ENCODE measurements at places on chromosomes 1 and 21.

DNA sequence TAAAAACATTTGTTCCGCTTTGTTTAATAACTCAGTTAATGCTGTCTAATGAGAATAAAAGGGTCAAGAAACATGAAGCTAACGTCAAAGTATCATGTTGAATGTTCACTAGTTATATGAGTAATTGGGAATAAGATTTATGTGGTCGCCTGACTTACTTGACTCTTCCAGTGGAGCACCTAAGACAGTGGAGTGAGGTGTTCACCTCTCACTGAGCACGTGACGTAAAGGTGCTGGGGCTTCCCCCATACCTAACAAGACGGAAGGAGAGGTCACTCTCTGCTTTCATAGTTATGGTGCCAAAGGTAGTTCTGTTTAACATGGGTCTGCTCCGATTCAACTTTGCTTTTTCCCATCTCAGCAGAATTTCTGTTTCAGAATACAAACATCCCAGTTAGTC lies 686 bp downstream of the KMO start:
- DNase-seq: peak; percentile 54

DNA sequence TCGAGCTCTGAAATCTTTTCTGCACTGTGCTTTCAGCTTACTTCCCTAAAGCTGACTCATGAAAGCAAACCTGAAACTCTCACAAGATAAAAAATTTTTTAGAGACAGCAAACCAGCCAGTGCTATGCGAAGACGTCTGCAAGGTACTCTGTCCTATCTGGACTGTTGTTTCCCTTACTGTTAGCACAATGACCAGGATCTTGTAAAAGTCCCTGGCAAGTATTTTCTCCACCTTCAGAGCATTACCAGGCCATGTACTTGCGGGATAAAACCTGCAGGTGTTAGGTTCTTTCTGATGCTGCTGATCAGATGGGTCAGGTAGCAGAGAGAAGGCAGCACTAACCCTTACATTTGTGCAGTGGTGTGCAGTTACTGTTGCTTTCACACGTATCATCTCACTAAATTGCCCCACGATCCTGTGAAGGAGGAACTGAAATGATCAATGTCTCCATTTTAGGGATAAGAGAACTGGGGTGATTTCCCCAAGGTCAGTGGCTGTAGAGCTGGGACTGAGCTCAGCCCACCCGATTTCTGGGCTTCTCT lies 56.6 kb downstream of the PLXNA2 start:
- DNase-seq: no peak

DNA sequence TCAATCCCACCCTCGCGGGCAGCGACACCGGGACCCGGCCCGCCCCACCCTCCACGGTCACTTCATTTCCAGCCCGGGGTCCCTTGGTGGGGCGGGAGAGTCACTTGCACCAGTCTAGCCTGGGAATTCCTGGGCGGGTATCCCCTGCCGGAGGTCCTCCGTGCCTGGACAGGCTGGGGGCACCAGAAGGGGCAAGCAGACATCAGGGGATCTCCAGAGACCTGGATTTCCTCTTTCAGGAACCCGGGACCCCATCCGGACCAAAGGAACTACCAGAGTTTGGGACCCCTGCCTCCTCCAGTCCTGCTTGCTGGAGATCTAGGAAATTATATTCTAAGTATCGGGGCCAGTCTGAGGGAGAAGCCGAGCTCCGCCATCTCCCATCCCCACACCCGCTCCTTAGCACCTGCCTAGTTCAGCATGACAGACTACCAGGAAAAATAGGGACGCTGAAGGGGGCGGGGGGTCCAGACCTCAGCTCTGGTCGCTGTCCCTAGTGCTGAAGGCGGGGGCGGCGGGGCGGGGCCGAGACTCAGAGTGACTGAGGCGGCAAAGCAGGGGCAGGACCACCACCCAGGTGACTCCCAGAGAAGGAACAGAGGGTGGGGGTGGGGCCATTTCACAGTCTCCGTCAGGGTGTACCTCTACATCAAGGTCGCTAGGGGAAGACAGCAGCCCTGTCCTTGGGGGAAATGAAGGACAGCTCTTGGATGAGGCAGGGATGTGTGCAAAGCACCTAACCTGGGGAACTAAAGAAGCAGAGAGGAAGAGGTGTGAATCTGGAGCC lies 832 bp downstream of the HCN3 start:
- DNase-seq: peak; percentile 80

DNA sequence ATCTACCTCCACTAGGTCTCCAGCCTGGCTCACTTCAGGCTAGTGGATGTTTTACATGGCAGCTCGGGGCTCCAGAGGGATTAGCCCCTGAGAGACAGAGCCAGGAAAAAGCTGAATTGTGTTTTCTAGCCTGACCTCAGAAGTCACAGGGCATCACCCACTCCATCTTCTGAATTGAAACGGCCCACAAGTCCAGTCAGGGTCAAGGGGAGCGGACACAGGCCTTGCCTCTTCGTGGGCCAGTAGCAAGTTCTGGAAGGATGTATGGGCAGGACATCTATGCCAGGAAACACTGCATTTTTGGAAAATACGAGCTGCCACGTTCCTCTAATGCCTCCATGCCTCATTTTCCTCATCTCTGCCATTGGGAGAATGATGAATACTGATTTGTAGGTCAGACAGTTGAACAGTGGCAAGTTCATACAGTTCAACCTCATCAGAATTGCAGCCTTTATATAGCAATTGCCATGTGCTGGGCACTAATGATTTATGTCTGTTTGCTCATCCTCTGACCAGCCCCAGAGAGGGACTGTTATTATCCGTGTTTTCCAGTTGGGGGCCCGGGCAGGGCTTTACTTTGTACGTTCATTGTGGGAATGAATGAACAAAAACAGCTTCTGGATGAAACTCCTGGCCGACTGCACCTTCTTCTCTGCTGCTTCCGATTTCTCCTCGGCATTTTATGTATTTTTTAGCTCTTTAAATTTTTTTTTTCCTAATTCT lies 23.2 kb upstream of the PCBP3 start:
- DNase-seq: no peak

DNA sequence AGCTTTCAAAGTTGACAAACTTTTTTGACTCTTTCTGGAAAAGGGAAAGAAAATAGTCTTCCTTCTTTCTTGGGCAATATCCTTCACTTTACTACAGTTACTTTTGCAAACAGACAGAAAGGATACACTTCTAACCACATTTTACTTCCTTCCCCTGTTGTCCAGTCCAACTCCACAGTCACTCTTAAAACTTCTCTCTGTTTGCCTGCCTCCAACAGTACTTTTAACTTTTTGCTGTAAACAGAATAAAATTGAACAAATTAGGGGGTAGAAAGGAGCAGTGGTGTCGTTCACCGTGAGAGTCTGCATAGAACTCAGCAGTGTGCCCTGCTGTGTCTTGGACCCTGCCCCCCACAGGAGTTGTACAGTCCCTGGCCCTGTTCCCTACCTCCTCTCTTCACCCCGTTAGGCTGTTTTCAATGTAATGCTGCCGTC lies 160.8 kb upstream of the SGIP1 start:
- no peak for DNase-seq

- DNase-seq: no peak
These were observed 51.9 kb upstream of the FMOD start for GRCh38 chr1:203402629-203403337.

DNA sequence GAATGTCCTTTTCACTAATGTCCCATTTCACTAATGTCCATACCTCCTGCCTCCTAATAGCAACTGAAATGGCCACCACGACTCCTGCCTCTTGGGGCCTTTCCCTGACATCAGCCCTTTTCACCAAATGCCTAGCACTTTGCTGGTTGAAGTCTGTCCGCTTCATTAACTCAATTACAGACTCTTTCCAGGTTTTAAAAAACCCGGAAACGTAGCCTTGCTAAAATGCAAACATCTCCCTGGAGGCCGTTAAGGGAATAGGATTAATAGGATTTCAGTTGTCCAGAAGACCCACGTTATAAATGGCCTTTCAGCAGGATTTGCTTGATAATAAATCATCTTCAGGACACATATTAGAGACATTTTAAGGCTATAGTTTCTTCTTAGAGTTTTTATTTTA lies 25.7 kb upstream of the ERO1B start:
- no peak for DNase-seq

DNA sequence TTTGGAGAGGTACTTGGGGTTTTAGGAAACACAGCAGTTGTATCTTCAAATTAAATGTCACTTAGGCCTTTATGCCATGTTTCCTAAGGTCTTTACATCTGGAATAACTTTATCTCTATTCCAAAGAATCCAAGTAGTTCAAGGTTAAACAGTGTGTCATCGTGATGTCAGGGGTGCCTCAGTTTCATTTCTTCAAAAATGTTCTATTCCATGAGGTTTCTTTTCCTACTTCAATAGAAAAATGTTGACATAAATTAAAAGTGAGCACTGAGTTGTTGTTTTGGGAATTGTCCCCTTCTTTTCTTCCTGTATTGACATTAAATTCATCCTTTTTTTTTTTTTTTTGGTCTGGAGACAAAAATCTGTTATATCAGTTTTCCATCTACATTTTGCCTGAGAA lies 160.6 kb upstream of the C21orf91 start:
- DNase-seq: no peak

DNA sequence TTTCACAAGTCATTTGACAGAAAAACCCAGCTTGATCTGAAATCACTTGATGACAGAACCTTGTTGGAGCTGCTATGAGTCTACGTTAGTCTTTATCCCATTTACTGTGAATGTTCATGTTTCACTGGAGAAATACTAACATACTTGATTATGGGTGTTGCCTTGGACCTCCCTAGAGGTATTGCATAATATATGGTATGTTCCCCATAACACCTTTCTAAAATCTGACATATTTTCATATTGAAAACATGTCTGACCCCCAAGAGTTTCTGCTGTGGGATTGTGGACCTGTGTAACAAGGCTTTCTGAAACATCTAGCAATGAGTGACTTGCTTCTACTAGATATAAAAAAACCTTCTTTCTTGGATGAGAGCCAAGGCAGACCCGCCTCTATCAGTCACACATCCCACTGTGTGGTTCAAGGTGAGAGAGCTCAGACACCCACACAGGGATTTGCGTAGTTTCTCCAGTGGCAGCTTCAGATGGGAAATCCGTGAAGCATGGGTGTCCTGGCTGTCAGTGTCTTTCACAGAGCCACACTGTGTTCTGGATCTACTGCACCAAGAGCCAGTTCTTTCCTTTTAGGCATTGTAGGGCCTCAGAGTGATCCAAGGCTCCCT lies 4.6 kb downstream of the NENF start:
- no peak for DNase-seq

DNA sequence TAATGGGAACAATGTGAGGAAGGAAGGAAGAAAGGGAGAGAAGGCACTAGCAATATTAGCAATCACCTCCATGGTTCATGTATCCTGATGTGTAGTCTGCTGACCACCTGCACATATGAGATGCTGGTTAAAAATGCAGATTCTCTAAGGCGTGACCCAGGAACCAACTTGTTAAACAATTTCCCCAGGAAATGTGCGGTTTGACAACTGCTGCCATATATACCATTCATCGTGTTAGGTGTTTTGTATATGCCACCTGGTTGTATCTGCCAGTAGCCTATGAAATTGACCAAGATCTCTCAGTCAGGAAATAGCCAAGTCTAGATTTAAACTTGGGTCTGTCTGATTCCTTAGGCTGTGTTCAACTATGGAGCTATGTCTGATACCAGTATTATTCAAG lies 4.1 kb downstream of the SEMA4A start:
- DNase-seq: no peak

DNA sequence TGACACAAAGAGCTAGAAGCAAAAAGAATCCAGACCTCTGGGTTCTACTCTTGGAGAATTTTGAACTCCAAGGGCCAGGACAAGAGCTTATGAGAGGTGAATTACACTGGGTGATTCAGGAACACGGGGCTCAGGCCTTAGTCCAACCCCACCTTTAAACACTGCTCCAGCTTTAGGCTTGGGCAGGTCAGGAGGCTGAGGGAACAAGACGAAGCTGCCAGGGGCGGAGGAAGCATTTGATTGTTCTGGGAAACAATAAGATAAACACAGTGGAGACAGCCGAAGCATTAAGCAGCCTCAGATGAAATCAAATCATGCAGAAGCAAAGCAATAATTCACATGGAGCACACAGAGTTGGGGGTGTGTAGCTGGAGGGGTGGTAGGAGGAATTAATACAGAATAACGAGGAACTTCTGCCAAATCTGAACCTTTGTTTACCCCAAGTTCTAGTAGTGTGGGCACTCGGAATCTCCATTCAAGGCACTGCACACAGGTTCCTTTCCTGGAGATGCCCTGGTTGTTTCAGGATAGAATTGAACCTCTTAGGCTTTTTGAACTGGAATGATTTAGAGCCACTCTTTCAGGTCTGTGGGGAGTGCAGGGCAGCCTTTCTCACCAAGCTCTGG lies 93.2 kb downstream of the PLXNA2 start:
- no peak for DNase-seq

GRCh38 chr1:232287676-232288569 lies 342.0 kb downstream of the SIPA1L2 start:
- no peak for DNase-seq

GRCh38 chr1:5189384-5189783 lies 535.0 kb downstream of the AJAP1 start:
- no peak for DNase-seq

DNA sequence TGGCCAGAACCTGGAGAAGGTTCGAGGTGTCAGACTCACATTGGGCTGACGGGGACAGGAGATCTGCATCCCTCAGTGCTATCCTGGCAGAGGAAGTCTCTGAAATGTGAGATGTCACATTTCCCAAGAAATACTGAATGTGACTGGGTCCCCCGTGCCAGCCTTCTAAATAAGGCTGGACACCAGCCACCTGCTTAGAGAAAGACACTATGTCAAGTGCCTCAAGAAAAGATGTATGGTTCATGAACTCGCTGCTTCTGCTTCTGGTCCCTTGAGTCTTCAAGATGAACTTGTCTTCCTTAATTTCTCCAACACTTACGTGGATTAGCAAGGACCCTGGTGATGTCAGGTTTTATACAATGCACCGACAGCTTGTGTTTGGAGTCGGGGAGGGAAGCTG lies 42.1 kb upstream of the FHAD1 start:
- DNase-seq: no peak

GRCh38 chr1:230067419-230067870 lies 407 bp downstream of the GALNT2 start:
- no peak for DNase-seq

- DNase-seq: no peak
These were observed 527.9 kb downstream of the NPHP4 start for GRCh38 chr1:5464366-5464765.

DNA sequence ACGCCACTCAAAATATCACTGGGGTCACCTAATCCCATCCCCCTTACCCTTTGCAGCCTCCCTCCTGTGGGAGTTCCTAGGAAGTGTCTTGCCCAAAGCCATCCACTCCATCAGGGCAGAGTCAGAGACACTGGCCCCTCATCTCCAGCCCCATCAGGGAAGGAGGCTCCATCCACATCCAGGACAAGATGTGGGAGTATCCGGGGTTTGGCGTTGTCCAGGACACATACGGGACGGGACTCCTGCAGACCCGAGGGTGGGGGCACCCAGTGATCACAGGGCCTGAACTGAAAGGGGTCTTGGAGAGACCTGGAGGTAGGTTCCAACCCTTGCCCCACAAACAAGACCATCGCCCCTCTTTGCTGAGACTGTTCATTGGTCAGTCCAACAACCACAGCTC lies 348.2 kb downstream of the MATN1 start:
- DNase-seq: no peak

GRCh38 chr1:216095400-216095799 lies 327.8 kb downstream of the USH2A start:
- DNase-seq: no peak
